ENCODE measurements at places on chromosomes 1 and 21.

DNA sequence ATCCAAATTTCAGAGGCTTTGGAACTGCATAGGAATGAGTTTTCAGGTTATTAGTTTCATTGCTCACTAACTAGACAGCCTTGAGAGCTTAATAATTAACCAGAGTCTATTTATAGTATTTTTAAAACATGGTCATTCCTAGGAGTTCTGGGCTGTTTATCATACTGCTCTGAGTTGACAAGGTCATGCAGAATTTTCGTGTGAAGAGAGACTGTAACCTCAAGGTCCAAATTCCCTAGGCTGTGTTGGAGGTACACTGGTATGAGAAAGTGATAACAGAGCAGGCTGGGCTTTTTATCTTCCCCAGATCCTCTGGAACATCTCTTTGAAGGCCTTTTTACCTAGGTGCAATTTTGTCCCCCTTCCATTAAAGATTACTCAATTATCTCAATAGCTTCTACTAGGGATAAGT lies 736.3 kb downstream of the LTN1 start:
- DNase-seq = no peak

- no peak for DNase-seq
These were observed 41.6 kb downstream of the ABCA4 start for GRCh38 chr1:94079080-94079940.

- DNase-seq = no peak
These were observed 65.8 kb downstream of the SIK1 start for GRCh38 chr21:43361127-43361492.

DNA sequence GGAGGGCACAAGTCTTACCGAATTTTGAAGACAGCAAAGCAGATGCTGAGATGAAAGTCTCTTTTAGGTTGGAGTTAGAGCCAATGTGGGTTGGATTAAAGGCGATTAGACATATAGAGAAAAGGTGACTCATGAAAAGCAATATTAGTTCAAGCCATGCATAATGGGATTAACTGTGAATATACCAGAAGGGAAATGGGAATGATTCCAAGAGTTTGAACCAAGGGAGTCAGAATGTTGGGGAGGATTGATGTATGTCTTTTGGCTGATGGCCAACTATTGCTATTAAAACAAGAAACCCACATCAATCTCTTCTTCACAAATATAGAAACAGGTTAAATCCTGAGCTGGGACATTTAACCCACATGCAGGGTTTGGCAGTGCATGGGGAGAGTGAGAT lies 1.2 kb downstream of the HMGCS2 start:
- DNase-seq = no peak

DNA sequence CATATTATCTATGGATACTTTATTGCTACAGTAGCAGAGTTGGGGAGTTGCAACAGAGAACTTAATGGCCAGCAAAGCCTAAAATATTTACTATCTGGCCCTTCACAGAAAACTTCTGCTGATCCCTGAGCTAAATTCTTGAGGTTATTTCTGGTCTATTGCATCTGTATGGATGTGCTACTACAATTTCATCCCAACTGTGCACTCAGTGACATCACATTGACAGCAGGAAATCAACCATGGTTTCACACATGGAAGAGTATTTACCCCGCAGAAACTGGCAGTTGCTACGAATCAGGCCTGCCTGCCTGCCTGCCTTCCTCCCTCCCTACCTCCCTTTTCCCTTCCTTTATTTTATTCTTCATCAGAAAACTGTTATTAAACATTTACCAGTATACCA lies 12.1 kb downstream of the CLCA2 start:
- DNase-seq = no peak

DNA sequence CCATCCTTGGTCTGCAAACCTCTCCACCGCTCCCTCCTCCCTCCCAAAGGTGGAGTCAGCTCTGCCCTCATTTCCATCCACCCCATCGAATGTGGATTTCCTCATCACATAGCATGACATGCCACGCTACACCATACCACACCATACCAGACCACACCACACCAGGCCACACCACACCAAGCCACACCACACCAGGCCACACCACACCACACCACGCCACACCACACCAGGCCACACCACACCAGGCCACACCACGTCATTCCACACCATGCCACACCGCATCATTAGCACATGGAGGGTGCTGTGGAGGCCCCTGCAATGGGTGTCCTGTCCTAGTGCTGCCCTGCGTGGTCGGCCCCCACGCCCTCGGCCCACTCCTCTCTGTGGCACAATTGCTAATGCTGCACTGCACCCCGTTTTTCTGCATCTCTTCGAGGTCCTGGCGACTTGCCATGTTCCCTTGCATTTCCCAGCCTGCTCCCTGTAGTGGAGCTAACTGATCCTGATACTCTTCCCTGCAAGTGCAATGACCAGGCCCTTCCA lies 11.3 kb downstream of the DFFB start:
- no peak for DNase-seq

DNA sequence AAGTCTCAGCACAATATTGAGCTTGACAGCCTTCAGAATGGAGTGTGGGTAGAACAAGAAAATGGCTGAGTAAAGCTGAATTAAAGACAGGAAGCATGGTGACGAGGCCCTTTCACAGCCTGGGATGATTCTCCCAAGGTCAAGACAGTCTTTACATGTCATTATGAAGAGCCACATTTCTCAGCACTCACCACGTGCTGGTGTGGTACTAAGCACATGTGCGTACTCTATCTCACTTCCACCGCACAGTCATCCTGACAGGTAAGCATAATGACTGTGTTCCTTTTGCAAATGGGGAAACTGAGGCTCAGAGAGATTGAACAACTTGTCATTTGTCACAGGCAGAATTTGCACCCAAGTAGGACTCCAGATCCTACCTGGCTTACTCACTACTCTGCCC lies 92.8 kb upstream of the COA6 start:
- no peak for DNase-seq

- no peak for DNase-seq
These were observed 21.9 kb upstream of the LSM10 start for GRCh38 chr1:36419569-36419968.

- no peak for DNase-seq
These were observed 55.9 kb downstream of the ARHGEF16 start for GRCh38 chr1:3510136-3510955.

DNA sequence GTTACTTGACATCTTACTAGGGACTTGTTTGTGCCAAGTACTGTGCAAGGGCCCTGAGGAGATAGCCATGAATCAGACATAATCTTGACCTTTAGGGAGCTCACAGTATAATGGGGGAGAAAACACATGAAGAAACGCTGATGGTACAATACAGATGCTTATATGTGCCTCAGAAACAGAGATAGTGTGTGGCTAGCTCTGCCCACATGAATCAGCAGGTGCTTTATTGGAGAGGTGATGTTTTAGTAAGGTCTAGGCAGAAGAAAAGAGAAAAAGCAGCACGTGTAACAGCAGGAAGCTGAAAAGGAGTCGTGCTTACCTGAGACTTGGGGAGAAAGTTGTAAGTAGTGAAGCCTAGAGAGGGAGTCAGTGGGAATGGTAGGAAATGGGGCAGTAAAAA lies 60.6 kb upstream of the LMO4 start:
- DNase-seq = no peak

- no peak for DNase-seq
These were observed 46.2 kb upstream of the PRRX1 start for GRCh38 chr1:170617591-170618330.

- no peak for DNase-seq
These were observed 504 bp downstream of the H6PD start for GRCh38 chr1:9235096-9235459.

GRCh38 chr1:20574686-20575540 lies 14.0 kb upstream of the CDA start:
- no peak for DNase-seq

DNA sequence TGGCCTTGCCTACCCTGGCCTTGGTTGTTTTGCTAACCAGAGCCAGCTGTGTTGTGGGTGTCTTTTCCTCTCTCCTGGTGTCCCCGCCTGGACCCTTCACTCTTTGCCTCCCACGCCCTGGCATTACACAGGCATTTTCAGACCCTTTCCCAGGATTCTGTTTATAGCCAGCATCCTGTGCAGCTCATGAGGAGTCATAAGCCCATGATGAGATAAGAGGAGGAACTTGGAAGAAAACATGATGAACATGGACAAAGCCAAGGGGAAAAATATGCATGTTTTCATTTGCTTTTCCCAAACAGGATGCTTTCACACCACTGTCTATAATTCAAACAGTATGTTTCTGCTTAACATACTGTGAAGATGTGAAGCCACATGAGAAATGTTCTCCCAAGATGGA lies 18.7 kb upstream of the WARS2 start:
- DNase-seq = no peak

- DNase-seq = peak; percentile 18
These were observed 106.7 kb downstream of the SLC45A1 start for GRCh38 chr1:8424539-8425116.

GRCh38 chr1:9291914-9292360 lies 757 bp upstream of the SPSB1 start:
- no peak for DNase-seq

- DNase-seq = no peak
These were observed 63.3 kb downstream of the UCK2 start for GRCh38 chr1:165890684-165891083.

DNA sequence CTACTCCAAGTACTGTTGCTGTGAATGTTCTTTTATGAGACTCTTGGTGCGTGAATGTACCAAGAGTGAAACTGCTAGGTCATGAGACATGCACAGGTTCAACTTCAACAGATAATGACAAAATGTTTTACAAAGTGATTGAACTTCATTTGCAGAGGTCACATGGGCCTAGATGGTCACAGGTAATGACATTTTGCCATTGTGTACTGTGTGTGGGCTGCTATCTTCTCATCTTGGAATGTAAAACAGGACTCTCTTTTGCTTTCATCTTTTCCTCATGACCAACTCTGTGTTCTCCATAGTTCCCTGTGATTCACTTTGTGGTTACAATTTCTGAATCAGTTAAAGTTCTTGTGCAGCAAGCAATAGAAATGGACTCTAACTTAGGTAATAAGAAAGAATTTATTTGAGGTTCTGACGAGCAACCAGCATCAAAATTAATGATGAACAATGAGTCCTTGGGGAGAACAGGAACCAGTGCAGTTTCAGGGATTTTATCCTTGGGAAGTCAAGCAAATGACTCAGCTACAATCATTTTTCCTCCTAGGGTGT lies 16.2 kb upstream of the TSNAX start:
- DNase-seq = no peak

- no peak for DNase-seq
These were observed 8.9 kb upstream of the SLC25A33 start for GRCh38 chr1:9530320-9530719.

DNA sequence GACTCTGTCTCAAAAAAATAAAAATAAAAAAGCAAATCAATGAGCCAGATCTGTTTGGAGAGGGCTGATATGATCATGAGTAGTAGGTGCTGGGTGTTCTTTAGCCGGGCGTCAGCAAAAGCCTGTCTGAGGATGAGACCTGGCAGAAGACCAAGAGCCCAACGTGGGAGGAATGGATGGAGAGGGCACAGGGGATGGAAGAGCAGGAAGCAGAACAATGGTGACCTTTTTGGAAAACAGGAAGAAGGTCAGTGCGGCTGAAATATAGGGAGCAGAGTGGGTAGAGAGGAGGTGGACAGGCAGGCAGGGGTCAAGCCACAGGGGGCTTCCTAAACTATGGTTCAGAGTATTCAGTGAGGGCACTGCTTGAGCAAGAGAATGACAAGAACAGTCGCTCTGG lies 30.9 kb downstream of the VWA5B1 start:
- DNase-seq = no peak

DNA sequence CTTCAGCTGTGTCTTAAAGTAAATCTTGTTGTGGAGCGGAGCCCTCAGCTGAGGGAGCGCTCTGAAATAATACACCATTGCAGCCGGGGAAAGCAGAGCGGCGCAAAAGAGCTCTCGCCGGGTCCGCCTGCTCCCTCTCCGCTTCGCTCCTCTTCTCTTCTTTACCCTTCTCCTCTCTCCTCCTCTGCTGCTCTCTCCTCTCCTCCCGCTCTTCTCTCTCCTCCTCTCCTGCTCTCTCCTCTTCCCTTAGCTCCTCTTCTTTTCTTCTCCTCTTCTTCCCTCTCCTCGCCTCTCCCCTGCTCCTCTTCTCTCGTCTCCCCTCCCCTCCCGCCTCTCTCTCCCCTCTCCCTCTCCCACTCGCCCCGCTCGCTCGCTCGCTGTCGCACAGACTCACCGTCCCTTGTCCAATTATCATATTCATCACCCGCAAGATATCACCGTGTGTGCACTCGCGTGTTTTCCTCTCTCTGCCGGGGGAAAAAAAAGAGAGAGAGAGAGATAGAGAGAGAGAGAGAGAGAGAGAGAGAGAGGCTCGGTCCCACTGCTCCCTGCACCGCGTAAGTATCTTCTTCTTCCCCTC lies at the start of gene PROX1:
TSS of gene PROX1 (plus strand) at position 47 of the 580 bp plus-strand sequence. CDS start 8,563 bp downstream, outside the sequence.
- DNase-seq = peak; percentile 90

GRCh38 chr1:212219679-212220463 lies 65.3 kb upstream of the PPP2R5A start:
- no peak for DNase-seq

DNA sequence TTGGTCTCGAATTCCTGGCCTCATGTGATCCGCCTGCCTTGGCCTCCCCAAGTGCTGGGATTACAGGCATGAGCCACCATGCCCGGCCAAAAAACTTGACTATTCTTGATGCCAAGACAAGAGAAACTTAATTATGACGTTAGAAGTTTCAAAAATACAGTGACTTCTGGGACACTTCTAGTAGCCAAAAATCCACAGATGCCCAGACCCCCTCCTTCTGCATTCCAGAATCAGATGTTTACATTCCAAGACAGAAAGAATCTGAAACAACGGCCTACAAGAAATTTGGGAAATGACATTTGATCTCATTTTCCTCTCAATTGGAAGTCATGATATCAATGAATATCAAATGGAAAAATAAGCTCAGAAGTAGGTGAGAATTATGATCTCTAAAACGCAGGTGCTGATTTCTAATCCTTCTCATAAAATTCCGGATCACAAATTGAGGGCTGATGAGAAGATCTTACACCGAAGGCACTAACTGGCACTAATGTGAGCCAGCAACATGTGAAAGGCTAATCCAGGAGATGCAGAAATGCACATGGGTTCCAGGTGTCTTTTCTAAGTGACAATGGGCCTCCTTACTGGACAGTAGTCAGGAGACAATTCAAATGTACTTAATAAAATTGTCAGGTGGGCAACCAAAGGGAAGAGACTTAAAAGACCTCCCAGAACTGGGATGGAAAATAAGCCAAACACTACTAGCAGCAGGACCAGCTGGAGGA lies 5.5 kb downstream of the RAB29 start:
- no peak for DNase-seq

DNA sequence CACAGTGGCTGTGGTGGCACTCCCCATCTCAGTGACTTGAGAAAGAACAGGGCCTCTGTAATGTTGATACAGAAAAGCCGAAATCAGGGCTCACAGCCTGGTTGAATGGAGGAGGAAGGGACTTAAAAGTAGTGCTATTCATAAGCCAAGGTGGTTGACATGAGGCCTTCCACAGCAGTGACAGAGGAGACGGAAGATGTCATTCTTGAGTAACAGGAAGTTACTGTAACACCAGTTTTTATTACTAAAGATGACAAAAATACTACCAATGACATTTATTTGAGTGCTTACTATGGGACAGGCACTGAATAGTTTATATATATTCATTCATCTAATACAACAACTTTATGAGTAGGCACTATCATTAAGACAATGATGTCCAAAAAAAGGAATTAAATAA lies 52.8 kb upstream of the GNG12 start:
- no peak for DNase-seq

All from NCI-H1436 treated with DMSO at 0.1 percent for 48 hours (cell line).